ENCODE measurements at places on chromosomes 4 and X.

DNA sequence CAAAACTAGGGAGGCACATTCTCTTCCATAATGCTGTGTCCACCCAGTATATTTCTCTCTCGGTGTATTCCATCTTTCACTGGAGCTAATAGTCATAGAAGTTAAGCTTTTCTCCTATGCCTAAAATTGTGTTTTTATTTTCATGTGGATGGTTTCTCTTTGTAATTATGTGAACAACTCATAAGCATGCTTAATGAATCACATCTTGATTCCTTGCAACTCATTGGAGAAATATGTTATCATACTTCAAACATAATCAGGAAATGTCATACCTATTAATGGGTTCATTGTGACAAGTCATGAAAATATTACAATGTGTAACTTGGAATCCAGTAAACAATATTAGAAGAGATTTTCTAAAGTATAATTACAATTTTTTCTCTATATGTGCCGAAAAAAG is 186.3 kb downstream of the SLC7A11 start:
- no peak for DNase-seq

DNA sequence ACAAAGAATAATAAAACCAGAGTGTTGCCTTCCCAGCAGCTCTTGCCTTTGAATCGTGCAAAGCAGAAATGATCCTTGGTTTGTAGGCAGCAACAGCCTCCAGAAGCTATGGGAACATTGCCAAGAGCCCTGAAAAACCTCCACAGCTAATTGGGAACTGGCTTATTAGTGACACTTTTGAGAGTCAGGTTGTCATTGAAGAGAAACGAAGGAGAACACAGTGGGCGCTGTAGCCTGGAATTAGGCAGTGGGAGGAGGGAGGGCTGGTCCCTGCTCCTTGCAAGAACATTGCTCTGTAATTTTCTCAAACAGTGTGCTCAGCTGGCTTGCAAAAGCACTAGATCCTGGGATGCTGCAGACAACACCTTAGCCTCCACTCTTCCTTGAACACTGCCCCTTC is 331.5 kb upstream of the EMCN start:
- DNase-seq: no peak

GRCh38 chrX:132258509-132258908 is 39.3 kb upstream of the RAP2C start:
- DNase-seq: no peak

- DNase-seq: no peak
Observed at GRCh38 chr4:56863441-56864139, 42.1 kb upstream of the SPINK2 start.

DNA sequence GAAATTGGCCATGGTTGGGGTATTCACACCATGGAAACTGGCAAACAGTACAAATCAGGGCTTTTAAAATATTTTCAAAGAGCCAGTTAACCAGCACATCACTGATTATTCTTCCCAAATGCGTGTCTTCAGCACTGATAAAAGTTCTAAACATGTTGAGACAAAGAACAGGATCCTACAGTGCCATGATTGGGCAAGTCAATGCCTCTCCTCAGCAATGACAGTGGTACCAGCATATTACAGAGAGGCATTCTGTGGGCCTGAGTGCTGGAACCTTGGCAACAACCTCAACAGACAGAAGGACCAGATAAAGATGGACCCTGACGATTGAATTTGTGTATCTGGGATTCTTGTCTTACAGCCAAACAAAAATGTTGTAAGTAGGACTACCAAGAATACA is 108.9 kb downstream of the EFHC2 start:
- no peak for DNase-seq

DNA sequence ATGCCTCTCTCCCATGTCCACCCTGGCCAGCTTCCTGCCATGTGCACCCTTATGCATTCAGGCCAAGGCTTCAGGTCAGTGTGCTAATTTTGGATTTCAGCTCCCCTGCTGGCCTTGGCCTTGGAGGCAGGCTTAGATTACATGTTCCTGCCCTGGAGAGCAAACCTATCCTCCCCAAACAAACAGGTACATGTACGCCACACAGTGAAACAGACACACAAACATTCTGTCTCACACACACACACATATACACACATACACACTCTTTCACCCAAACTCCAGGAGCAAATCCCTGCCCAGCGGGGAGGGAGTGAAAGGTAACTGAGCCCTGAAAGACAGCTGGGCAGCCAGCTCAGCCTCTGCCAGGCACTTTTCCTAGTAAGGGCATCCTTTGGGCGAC is 62.7 kb upstream of the ARHGAP36 start:
- DNase-seq: no peak

GRCh38 chr4:178196751-178197374 is 754.6 kb upstream of the AGA start:
- no peak for DNase-seq

GRCh38 chr4:75634951-75635350 is 4.6 kb upstream of the CDKL2 start:
- no peak for DNase-seq

DNA sequence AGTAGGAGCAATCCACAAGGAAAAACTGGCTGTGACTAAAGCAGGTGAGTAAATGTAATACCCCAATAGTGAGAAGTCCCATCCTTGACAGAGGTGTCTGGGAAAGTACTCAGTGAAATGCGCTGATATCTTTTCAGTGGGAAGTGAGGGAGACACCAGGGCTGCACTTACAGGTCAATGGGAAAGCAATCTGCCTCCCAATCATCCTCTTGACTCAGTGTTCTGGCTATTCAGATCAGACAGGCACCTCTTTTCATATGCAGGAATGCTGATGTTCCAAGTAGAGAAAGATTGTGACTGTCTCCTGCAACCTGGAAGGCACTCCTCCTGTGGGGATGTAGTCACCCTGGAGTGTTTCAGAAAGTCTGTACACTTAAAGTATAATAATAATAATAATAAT is 39.9 kb upstream of the SPIN2A start:
- no peak for DNase-seq

GRCh38 chr4:6728320-6729029 is 12.5 kb downstream of the BLOC1S4 start:
- DNase-seq: no peak

DNA sequence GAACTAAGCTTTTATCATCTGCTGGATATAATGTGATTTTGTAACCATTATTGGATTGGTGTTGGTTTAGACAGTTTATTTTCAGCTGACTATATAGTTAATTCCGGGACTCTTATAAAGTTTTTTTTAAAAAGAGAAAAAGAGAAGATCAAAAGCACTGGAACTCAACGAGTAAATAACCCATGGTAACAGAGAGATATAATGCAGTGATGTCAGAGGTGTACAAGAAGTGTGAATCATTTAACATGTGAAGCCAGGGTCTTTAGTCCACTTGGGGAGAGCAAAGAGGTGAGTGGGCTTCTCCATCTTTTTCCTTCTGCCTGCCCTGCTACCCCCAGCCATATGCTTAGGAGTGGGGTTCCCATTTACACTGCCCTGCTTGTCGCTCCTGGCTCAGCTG is 3.2 kb downstream of the TMEM165 start:
- DNase-seq: no peak

- DNase-seq: no peak
Observed at GRCh38 chr4:180557348-180557747, 1685.9 kb upstream of the TENM3 start.

DNA sequence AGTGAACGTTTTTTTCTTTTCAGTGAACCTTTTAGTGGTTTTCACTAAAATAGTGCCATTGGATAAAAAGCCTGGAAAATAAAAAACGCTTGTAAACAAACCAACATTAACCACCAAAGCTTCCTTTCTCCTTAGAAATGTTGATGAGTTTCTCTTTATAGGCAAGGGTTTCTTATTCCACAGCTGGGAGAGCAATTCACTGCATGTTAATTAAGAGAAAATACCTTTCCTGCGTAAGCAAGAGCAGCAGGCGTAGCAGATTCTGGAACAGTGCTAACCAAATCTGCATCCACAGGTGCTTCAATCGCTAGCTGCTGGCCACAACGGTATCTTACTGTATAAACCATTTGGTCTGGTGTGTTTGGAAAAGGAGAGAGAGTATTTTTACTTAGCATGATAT is 13.3 kb upstream of the AASDH start:
- no peak for DNase-seq

GRCh38 chrX:123157586-123157985 is 26.5 kb upstream of the GRIA3 start:
- no peak for DNase-seq

DNA sequence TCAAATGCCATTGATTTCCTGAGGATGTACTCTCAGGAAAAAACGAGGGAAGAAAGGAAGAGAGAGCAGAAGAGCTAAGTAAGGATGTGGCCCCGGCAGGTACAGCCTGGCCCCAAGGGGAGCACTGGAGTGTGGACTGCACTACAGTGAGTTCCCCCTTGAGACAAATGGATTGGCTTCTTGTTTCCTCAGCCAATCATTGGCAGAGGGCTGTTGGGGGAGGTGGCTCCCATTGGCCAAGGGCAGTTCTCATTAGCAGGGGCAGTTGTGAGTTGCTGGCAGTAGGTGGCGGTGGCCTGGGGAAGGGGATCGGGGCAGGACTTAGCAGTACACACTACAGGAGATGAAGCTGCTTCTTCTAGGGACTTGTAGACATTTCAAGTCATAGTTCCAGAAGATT is 24.1 kb upstream of the OCIAD2 start:
- no peak for DNase-seq

GRCh38 chr4:71941001-71941400 is 90.8 kb upstream of the NPFFR2 start:
- no peak for DNase-seq

GRCh38 chrX:25941087-25941486 is 197.1 kb upstream of the MAGEB18 start:
- no peak for DNase-seq

DNA sequence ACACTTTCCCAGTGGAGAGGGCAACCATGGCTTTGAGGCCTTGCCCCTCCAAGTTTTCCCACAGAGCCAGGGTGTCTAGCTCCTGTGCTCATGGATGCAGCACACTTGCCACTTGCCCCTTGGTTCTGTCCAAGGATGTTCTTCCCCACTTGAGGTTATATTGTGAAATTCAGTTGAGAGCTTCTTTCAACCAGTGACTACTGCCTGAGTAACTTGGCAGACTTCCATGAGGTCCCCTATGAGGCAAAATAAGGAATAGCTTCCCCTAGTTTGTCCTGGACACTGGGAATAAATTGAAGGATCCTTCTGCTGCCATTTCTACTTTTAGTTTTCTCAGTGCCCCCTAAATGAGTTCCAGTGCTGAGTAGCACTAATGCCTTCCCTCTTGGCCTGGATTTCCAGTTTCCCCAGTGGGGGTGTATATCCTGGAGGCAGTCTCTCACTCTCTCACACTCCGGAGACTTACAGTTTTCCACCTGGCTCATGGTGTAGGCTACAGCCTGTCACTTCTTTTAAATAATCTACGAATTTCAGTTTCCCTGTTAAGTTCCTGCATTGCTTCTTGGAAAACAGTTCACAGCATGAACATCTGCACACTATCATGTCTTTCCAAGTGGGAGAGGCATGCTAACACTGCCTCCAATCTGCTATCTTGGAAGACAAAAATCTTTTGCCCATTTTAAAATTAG is 36.4 kb upstream of the ADH4 start:
- no peak for DNase-seq

All from stimulated activated CD4-positive, alpha-beta T cell treated with anti-CD3 and anti-CD28 coated beads, TNF-alpha, amount 100 ng/mL, for 4 hours (primary cell).